ENCODE measurements at places on chromosomes 4 and X.

DNA sequence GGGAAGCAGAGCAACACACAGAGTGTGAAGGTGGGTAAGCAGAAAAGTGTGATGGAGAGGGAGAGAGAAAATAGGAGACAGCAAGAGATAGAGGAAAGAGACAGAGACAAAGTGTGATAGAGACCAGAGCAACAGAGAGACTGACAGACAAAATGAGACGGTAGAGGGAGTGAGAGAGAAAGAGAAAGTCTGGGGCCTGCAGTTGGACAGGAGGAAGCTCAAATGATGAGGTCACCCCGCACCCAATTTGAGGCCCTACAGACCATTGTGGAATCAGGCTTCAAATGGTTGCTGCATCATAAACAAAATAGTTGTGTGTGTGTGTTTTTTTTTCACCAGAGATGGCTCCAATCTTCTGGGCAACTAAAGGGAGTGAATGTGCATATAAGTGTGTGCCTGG lies 48.0 kb upstream of the ARHGAP36 start:
- no peak for DNase-seq

GRCh38 chr4:59612235-59612634 lies 1587.9 kb upstream of the ADGRL3 start:
- DNase-seq: peak; percentile 55

GRCh38 chr4:23981328-23981727 lies 91.5 kb upstream of the PPARGC1A start:
- peak; percentile 76 for DNase-seq

DNA sequence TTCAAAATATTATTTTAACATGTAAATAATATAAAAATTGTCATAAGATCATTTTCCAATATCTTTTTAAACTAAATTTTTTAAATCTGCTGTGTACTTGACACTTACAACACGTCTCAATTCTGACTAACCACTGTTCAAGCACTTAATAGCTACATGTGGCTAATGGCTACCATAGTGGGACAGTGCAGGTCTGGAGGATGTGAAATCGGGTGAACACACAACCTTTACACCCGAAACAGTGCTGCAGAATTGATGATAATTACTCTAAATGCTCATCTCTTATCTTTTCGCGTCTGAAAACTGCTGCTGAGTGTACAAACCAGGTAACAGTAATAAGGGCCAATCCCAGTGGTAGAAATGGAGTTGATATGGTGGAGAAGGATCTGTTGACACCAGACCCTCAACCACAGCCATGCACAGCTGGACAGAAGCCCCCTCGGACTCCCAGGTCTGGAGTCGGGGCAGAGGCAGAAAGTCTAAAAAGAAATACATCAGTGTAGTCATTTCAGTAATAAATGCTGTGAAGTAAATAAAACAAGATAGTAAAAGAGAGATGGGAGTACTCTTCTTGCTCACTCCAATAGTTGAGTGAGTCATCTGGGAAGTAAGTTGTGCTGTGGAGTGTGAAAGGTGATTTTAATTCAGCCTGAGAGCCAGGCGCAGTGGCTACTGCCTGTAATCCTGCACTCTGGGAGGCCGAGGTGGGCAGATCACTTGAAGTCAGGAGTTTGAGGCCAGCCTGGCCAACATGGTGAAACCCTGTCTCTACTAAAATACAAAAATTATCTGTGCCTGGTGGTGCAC lies 150.0 kb downstream of the CBR4 start:
- DNase-seq: peak; percentile 76

- no peak for DNase-seq
Measured at GRCh38 chr4:79385641-79386040, 22.4 kb downstream of the GK2 start.

- DNase-seq: no peak
Measured at GRCh38 chr4:90926957-90927356, 799.8 kb downstream of the CCSER1 start.

- peak; percentile 53 for DNase-seq
Measured at GRCh38 chrX:44874420-44875184, 1.6 kb downstream of the KDM6A start.

DNA sequence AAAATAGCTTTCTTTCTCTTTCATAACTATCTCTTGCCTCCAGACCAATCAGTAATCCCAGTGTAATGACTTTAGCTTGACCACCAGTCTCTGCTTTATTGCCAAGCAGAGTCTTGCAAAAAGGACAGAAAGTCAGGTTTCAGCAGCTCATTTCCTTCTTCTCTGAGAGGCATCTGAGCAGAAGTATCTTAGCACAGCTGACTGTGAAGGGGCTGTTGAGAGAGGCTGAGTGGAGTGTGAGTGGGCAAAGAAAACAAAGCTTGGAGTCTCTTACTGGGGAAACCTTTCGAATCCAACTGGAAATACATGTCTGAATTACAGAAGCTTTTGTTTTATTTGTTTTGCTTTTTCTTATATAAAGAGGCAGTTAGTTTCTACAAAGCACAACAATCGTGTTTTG lies 170.3 kb upstream of the IGFBP7 start:
- no peak for DNase-seq

GRCh38 chr4:150501009-150501727 lies 80.8 kb upstream of the MAB21L2 start:
- DNase-seq: peak; percentile 51

GRCh38 chrX:151771726-151772125 lies 37.2 kb downstream of the CNGA2 start:
- no peak for DNase-seq

DNA sequence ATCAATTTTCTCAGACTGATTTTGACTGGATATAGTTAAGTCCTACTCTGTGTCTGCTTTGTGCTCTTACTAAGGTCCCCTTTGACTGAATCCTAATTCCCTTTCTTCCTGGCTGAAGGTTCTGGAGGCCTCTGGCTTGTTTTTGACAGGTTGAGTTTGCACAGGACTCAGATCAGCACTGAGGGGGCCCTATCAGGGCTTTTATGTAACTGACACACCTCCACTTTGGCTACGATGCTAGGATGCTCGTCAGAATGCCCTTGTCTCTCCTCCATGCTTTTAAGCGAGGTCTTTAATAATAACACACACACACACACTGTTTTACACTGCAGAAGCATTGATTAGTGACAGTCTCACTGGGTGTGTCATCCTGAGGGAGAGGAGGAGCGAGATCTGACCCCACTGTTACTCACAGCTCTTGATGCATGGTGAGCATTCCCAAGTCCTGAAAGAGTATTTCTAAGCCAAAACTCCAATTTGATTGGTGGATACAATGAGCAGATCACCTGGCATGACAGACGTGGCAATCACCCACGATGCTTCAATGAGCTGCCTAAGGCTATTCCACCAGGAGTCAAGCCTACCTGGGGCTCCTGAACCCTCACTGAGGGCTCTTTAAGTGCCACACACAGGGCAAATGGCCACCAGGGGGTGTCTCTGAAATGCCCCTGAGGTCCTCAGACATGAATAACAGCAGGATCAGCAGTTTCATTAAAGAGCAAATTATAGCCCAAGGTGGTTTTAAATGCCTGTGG lies 130.4 kb upstream of the CPEB2 start:
- peak; percentile 92 for DNase-seq

DNA sequence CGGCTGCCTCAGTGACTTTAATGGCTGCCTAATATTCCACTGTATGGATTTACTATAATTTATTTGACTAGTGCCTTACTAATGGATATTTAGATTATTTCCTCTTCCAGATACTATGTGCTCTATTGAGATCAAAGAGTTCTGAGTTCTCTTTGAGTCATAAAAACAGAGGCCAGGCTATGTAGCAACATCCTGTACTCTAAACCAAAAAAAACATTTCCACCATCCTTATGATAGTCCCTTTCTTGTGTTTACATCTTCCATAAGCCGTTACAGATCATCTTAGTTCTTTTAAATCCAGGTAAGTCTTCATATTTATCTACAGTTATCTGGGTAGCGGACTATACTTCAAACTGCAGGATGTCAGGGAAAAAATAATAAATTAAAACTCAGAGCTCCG lies 56.6 kb upstream of the TMEM184C start:
- DNase-seq: no peak

DNA sequence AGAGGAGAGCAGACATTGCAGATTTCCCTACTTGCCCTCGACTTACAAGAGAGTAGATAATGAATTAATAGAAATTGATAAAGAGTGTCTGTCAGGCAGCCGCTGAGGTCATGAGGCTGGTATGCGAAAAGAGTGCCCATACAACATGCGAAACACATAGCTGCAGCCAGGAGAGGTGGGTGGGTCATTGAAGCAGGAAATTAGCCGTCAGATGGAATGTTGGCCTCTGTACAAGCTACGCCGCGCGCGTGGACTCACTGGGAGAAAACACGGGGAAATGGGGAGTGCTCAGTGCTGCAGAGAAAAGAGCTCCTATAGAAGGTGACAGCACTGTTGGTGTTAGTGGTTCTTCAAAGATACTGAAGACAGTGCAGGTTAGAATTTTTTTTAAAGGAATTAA lies 125.1 kb downstream of the RAPGEF2 start:
- peak; percentile 89 for DNase-seq

- DNase-seq: no peak
Measured at GRCh38 chrX:120566817-120567216, 6.1 kb upstream of the CUL4B start.

- no peak for DNase-seq
Measured at GRCh38 chrX:9233141-9233540, 199.2 kb upstream of the FAM9B start.

GRCh38 chr4:33411182-33411581 lies 2691.0 kb downstream of the PCDH7 start:
- peak; percentile 64 for DNase-seq

DNA sequence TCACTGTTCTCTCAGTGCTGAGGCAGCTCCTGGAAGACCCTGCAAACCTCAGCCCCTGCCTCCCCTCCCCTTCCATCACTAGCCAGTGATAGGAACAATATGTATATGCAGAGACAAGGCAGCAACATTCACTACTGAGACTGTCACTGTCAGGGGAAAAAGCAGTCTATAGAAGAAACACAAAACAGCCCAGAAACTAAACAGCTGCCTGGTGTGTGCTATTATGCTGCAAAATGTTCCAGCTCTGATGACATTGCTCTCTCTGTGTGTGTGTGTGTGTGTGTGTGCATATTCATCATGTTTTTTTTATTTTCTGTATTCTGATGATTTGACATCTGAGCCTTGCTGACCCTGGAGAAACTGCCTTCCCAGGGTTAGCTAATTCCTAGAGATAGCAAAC lies 147.2 kb downstream of the SPATA18 start:
- no peak for DNase-seq

DNA sequence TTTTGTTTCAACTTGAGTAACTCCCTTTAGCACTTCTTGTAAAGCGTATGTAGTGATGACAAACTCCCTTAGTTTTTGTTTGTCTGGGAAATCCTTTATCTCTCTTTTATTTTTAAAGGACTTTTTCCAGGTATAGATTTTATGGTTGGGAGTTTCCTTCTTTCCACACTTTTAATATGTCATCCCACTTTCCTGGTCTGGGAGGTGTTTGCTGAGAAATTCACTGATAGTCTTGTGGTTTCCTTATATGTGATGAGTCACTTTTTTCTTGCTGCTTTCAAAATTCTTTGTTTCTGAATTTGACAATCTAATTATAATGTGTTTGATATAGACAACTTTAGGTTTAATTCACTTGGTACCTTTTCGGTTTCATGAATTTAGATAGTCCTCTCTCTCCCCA lies 353.9 kb downstream of the GPAT3 start:
- peak; percentile 93 for DNase-seq

- peak; percentile 88 for DNase-seq
Measured at GRCh38 chrX:45715748-45716147, 515.1 kb upstream of the DIPK2B start.

- DNase-seq: no peak
Measured at GRCh38 chrX:150566734-150567182, 1.7 kb upstream of the MTM1 start.

DNA sequence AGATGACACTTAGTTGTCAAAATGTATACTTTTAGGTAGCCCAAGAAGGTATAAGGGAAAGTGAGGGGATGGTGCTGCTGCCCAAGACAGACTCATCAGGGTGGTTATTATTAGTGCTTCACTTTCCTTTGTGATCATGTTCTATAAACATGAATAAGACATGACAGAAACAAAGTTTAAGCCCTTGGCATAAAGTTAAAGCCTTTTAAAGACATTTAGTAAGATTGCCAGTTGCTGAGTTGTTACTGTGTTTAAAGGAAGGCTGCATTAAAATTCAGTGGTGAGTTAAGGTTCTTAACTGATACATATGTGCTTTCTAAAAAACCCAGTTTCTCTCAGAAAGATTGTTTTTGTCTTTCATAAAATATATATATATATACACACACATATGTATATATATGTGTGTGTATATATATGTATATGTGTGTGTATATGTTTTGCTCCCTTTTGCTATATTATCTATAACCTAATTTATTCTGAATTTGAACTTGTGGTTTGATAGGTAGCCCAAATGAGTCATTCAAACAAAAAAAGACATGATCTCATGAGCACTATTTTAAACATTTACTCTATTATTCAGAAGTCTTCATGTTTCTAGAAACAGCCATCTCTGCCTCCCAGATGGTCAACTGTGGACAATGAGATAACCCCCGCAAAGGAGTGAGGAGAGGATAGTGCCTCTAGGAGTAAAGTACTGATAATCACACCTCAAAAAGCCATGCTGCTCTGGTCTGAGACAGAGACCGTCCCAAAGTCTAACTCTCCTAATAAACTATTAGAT lies 98.1 kb upstream of the OTUD4 start:
- peak; percentile 66 for DNase-seq

GRCh38 chr4:73718375-73719373 lies 21.7 kb upstream of the CXCL8 start:
- DNase-seq: peak; percentile 85

GRCh38 chrX:22141047-22141730 lies 109.1 kb downstream of the PHEX start:
- DNase-seq: no peak

DNA sequence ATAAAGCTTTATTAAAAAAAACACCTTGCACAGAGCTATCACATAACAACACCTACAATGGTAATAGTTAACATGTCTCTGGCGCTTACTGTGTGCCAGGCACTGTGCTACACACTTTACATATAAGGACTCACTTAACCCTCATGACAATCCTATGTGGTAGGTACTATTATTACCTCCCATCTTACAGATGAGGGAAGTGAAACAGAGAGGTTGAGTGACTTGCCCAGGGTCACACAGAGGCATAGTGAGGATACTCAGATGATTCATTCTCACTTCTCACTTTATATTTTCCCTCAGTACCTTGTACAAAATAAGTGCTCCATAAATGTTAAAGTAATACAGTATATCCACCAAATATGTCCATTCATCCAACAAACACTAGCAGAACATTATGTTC lies 43.4 kb upstream of the IQSEC2 start:
- DNase-seq: no peak

- no peak for DNase-seq
Measured at GRCh38 chr4:14404730-14405129, 597.6 kb upstream of the CPEB2 start.

DNA sequence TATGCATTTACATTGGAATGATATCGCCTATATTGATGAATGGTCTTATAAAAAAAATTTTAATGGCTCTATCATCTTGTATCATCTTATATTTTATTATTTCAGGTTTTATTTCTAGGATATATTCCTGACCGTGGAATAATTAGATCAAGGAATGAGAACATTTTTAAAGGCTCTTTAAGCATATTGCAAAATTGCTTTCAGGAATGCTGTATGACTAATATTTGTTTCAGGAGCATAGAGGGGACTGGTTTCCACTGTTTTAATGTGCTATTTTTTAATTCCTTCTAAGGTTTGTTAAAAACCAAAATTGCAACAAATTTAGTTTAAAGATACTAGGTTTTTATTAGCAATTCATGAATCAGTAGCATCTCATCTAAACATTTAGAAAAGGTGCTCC lies 120.2 kb downstream of the BMPR1B start:
- DNase-seq: no peak
